ENCODE measurements at places on chromosomes 3 and 15.

GRCh38 chr3:31680072-31680870 lies 147.5 kb downstream of the STT3B start:
- no peak for DNase-seq

DNA sequence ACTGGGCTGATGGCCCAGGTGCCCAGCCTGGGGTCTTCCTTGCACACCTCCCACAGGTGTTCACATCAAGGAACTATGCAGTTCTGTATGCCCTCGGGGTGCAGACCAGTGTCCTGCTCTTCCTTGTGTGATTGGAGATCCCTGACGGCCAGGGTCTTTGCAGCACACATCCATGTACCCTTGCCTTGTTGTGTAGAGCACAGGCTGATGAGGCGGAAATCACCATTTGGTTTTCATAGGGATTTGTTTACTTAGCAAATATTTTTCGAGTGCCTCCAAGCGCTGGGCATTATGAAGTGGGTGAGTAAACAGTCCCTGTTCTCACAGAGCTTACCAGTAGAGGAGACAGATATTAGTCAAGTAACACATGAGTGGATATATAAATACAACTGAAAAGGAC lies 209.3 kb upstream of the UMPS start:
- DNase-seq: no peak

GRCh38 chr15:35647303-35647702 lies 101.3 kb upstream of the DPH6 start:
- no peak for DNase-seq

DNA sequence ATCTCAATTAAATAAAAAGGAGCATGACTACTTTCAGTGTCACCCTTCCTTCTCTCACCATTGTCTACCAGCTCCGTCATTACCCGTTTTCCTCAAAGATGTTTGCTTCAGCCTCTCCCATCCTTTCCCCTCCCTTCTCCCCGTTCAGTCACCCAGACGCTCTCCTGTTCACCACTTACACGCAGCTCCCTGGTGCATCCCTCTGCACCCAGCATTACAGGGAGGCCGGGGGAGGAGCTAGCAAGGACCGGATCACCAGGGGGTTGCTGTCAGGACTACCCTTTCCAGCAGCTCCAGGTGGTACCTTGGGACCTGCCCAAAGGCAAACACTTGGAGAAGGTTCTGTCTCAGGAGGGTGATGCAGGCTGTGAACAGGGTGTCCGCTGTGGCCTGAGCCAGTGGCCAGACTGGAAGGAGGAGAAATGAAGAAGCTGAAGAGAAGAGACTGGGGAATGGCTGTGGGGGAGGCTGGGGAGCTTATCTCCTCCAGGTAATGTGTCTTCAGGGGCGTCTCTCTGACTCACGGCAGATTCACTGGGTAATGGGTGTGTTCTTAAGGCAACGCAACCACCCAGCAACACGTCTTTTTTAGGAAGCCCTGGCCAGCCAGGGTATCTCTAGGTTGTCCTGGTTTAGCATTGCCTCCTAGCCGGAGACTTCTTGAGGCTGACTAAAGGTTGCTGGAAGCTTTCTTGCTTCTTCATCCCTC lies 21.8 kb upstream of the BDH1 start:
- DNase-seq: no peak
